ENCODE measurements at places on chromosomes 4 and X.

- no peak for DNase-seq
These were observed 56.4 kb upstream of the SPANXN1 start for GRCh38 chrX:145190801-145191389.

DNA sequence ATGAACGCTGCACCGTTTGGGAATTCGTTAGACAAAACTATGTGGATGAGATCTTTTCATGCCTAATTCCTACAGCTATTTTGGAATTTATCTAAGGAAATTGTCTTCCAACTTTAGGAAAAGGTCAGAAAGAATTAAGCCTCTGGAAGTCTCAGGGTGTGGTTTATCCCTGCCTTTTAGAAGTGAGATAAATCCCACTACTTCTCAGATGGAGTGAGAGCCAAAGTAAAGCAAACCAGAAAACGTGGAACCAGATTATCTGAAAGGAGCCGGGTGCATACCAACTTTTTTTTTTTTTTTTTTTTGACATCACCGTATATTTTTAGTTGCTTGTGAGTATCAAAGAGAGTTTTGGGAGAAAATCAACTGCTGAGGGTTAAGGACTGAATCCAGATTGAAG, 79.6 kb downstream of the VCX2 start:
- DNase-seq: no peak

DNA sequence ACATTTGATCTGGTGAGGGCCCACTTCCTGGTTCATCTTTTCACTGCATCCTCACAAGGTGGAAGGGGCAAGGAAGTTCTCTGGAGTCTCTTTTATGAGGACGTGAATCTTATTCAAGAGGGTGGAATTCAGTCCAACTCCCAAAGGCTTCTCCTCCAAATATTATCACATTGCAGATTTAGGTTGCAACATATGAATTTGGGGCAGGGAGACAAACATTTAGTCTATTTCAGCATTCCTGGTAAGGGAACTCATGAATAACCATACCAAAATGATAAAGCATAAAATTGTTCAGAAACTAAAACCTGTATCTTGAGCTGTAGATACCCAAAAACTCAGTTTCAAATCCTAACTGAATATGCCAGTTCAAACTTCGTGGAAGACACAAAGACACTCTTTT, 246.8 kb downstream of the QDPR start:
- DNase-seq: no peak

DNA sequence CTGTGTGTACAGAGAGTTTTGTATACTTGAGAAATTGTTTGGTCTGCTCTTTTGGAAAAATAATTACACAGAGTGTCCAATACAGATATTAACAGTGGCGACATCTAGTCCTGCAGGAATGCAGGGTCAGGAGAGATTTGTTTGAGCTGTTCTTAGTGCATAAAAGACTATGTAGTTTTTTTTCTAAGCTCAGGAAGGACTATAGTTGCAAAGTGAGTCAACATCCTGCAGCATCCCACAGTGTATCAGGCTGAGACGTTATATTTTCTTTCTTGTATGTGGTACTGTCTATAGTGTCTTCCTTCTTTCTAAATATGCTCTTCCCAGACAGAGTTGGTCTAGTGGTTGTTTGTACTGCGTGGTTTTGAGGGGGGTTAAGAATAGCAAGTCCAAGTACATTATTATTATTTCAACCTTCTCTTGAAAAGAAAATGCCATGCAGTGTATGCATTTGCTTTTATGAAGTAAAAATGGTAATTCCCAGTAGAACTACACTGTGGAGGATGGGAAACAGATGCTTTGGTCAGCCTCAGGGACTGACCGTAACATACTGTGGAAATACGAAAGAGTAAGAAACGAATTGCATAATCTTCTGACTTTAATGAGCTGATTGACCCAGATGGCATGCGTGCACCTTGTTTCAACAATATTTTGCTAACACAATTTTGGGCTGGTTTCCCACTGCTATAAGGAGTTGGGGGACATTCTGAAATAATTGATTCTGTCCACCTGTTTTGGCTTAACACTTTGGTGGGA, 67.4 kb downstream of the DMP1 start:
- no peak for DNase-seq

DNA sequence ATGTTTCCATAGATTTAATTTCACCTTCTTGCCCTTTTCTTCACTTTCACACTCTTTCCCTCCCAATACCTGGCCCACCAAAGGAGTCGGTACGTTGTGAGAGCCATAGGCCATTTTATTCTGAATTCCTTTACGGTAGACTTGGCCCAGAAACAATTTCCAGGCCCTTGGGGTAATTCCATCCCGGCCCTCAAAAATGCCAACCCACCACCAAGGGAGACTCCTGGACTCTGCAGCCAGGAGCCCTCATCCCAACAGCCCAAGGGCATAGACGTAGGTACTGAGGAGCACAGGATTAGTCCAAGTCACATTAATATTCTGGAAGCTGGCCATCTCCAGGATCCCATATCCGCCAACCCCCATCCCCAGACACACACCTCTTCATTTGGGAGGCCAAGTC, 102.9 kb downstream of the LIMCH1 start:
- DNase-seq: no peak

GRCh38 chrX:103734125-103734760, 23.5 kb downstream of the TMEM31 start:
- DNase-seq: no peak

DNA sequence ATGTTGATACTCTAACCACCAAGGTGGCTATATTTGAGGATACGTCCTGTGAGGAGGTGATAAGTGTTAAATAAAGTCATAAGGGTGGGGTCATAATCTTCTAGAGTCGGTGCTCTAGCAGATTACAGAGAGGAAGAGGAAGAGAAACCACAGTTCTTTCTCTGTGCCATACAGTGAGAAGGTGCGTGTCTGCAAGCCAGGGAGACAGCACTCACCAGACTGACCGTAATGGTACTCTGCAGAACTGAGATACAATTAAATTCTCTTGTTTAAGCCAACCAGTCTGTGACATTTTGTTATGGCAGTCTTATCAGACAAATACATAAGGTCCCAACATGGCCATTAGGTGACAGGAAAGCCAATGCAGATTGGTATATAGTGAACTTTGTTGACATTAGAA, 480.9 kb upstream of the IGFBP7 start:
- DNase-seq: no peak

- no peak for DNase-seq
These were observed 8.0 kb downstream of the CYP2U1 start for GRCh38 chr4:107939307-107939706.

DNA sequence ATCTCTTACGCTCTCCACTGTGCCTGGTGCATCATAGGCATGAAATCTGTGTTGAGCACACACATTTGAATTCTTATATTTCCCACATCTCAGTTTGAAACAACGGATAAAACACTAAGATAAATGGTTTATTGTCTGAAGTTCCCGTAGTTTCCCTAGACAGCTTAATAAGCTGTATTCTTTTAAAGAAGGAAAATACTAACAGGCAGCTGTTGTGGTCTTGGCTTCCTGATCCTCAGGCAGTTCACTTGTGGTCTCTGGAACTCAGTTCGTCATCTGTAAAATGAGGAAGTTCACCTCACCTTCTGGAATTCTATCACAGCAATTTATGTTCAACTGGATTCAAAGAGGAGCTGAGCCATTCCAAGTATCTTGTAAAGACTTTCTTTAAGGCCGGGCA, 1805.6 kb upstream of the TENM3 start:
- no peak for DNase-seq

DNA sequence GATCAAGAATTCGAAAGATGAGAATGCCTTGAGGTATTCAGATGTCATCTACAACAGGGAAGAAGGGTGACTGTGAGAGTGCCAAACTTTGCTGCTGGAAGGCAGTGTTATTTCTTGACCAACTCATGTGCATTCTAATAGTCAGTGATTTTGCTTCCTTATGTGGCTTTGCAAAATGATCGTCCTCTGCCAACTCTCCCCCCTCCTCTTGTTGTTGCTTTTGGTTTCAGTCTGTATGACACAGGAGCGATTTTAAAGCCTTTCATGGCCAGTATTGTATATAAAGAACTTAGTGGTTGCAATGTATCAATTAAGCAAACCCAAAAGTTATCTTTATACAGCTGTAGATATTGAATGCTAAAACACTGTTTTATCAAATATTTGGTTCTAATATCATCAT, 379.1 kb downstream of the IL1RAPL1 start:
- no peak for DNase-seq

GRCh38 chrX:41518127-41518840, 71.1 kb downstream of the NYX start:
- DNase-seq: no peak

DNA sequence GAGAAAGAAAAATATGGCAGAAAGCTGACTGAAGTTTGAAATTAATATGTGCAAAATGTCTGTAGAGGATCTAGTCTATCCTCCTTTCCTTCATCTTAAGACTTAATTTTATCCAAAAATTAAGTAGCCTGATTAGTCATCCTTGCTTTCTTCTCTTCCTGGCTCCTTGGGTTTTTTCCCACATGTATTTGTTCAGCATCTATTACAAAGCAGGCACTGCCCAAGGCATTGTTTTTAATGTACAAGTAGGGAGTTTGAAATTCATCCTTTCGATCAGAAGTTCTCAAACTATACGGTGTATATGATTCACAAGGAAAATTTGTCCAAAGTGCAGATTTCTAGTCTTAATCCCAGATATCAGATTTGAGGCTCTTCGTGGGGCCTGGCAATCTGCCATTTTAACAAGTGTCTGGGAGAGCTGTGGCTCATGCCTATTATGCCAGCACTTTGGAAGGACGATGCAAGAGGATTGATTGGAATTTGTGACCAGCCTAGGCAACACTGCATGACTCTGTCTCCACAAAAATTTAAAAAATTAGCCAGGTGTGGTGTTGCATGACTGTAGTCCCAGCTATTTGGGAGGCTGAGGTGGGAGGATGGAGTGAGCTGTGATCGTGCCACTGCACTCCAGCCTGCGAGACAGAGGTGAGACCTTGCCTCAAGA, 19.4 kb upstream of the YTHDC1 start:
- DNase-seq: no peak

GRCh38 chr4:25120146-25120940, 39.9 kb downstream of the SEPSECS start:
- DNase-seq: no peak

DNA sequence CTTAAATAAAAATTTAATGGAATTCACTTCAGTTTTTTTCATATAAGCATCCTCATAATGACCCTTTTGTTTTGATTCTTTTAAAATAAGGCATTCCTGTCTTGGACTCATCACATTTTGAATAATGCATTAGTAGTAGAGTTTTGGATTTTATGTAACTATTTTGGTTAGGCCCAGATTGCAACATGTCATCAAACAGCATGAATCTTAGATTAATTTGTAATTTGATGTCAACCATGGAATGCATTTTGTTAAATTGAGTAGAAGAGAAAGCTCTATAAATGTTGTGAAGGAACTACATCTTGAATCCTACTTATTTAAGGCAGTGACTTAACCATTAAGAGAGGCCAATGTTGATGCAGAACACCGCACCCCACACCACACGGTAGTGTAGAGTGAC, 3.1 kb downstream of the DIAPH2 start:
- no peak for DNase-seq

DNA sequence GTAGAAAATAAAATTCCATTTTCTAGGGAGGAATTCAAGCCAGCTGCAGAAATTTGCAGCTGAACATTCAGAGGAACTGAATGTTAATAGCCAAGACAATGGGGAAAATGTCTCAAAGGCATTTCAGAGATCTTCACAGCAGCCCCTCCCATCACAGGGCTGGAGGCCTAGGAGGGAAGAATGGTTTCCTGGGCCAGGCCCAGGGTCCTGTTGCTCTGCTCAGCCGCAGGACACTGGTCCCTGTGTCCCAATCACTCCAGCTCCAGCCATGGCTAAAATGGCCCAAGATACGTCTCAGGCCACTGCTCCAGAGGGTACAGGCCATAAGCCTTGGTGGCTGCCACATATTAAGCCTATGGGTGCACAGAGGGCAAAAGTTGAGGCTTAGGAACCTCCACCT, 20.4 kb downstream of the FAM13A start:
- no peak for DNase-seq

DNA sequence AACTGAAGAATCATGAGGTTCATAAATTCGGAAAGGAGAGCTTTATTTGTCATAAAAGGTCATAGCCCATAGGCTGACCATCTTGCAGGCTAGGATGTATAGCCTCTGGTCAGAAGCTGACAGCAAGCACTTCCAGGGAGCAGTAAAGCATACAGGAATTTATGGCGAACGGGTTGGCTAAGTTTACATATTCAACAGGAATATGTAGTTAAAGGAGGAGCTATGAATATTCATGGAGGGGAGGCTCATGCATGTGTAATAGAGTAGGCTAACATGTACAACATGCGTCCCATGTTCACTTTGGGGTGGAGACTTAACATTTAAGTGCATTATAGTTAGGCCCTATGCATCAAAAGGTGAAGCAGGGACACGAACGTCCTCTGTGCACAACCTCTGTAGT, 1425.7 kb upstream of the TENM3 start:
- no peak for DNase-seq

- DNase-seq: no peak
These were observed 30.8 kb downstream of the ASB5 start for GRCh38 chr4:176238157-176238610.

GRCh38 chr4:138599965-138600364, 357.8 kb upstream of the SLC7A11 start:
- DNase-seq: no peak

- DNase-seq: no peak
These were observed 237.6 kb downstream of the AFAP1 start for GRCh38 chr4:7701866-7702649.
